ENCODE measurements at places on chromosomes 7 and 10. TPM values are rescaled to one million over a fixed set of nuclear protein-coding genes. Genes with fewer than 3 reads are reported as not detected.

OR2A25 gene
- not detected for total RNA-seq

DNA sequence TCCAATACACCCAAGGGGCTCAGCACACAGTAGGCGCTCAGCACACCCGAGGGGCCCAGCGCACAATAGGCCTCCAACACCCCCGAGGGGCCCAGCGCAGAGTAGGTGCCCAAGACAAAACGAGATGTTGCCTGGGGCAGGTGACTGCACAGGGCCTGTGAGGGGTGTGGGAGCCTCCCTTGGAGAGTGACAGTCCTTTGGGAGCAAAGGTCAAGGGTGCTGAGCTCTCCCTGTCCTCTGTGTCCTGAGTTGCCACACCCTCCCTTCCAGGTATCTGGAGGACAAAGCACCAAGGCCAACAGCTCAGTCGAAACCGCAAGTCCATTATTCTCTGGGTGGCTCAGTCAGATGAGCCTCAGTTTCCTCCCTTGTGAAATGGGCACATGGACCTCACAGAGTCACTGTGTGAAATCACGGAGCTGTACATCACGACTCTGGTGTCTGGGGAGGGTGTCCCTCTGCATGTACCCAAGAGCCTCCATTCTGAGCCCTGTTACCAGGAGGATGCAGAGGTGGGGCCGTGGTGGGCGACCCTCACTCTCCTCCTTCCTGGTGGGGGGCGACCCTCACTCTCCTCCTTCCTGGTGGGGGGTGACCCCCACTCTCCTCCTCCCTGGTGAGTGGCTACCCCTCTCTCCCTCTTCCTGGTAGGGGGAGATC is 81.3 kb downstream of the FOXL3 start:
- no peaks in the 10 kb centered on the region for H3K36me3 ChIP-seq
- no peak overlapping the region for H3K27ac ChIP-seq
- DNase-seq = no peak
- H3K27me3 ChIP-seq = peaks cover 2% of the 10 kb centered on the region
- H3K4me3 ChIP-seq = no peak overlapping the region

GRCh38 chr7:138008588-138009349 is 6.9 kb upstream of the CREB3L2 start:
- no peak for DNase-seq
- no peak overlapping the region for H3K27ac ChIP-seq
- H3K27me3 ChIP-seq = no peaks in the 10 kb centered on the region
- H3K4me1 ChIP-seq = peaks cover 13% of the 10 kb centered on the region
- H3K4me3 ChIP-seq = no peak overlapping the region

DNA sequence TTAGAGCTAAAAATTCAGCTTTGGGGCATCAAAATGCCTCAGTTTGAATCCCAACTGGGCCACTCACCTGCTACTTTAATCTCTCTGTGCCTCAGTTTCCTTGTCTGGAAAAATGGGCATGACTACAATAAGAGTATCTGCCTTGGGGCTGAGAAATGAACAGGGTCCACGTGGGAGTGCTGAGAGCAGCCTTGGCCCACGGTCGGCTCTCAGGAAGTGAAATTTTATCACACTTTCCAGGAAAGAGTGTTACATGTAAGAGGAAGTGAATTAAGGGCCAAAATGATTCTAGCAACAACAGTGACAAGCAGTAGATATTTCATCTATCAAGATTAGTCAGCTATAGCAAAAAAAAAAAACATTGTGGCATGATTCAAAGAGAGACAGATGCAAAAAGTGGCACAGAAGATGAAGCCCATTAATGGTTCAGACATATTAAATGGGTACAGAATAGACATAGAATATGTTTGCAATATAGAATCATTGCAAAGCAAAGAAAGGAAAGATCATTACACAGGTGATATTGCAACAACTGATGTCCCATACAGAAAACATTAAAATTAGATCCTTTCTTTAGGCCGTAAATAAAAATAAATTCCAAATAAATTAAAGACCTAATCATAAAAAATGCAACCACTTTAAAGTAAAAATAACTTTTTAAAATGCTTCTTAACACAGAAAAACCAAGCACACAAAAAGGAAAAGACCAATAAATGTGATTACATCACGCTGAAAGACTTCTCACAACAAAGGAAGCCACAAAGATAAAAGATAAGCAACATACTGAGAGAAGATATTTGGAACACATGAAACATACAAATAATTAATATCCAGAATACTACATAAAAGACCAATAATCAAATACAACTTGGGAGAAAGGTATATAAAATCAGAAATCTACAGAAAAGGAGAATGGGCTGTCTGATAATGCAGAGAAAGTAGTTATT is 4.3 kb downstream of the TMEM273 start:
- H3K4me1 ChIP-seq = peaks cover 33% of the 10 kb centered on the region
- no peaks in the 10 kb centered on the region for H3K27me3 ChIP-seq
- no peak overlapping the region for H3K27ac ChIP-seq
- H3K36me3 ChIP-seq = no peaks in the 10 kb centered on the region
- H3K4me3 ChIP-seq = no peak overlapping the region

DNA sequence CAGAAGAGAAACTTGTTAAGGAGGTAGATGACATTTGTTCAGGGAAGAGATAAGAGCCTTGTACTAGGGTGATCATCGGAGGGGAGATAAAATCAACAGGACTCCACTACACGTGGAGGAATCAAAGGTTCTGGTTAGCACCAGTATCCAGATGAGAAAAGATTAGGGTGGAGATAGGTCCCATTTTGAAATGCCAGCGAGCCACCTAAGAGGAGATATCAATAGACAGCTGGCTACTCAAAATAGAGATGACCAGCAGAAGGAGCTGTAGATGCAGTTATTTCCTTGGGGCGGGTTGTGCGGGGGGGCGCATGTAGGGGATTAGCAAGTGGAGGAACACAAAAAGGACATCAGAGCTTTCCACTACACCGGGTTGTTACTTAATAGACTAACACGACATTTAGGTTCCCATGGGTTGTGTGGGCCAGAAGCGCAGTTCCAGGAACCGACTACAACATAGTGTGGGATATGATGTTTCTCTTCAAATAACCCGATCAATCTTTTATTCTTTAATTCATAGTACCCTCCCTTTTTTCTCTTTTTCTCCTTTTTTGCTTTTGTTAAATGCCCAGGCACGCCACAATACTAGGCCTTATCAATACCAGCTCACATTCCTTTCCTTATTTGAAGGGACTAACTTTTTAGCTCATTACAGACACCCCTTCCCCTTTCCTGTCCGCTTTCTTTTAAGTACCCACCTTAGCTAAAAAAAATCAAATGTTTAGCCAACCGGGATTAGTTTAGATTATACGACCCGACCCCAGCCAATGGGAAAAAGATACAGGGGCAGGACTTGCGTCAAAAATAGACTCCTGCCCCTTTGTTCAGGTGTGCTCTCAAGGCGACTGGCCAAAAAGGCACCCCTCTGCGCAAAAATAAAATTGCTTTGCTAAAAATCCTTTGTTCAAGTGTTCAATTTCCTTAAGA is 2.0 kb upstream of the KIF11 start:
- no peaks in the 10 kb centered on the region for H3K36me3 ChIP-seq
- no peak for DNase-seq
- peak overlapping the region; percentile 71 for H3K4me3 ChIP-seq
- H3K27me3 ChIP-seq = no peaks in the 10 kb centered on the region
- H3K27ac ChIP-seq = peak overlapping the region; percentile 98
- peaks cover 27% of the 10 kb centered on the region for H3K4me1 ChIP-seq

All from esophagus muscularis mucosa (tissue), 4 donors.